ENCODE measurements at places on chromosomes 5 and 9.

DNA sequence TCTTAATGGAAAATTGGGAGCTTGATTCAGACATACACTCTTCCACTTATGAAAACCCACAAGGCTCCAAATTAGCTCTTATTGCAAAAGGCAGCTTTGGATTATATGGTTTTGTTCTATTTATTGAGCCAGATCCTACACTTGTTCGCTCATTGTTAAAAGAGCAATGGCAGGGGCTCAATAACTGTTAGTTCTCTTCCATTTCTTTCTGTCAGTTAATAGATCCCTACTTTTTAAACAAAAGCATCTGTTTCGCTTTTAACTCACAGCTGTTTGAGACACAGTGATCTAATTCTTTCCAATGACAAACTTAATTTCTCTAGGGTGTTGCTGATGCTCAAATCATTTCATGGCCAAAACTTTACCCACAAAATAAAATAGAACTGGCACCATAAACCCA is 11.7 kb downstream of the C5 start:
- no peak for DNase-seq

- no peak for DNase-seq
Measured at GRCh38 chr9:35834260-35835215, 5.5 kb downstream of the TMEM8B start.

DNA sequence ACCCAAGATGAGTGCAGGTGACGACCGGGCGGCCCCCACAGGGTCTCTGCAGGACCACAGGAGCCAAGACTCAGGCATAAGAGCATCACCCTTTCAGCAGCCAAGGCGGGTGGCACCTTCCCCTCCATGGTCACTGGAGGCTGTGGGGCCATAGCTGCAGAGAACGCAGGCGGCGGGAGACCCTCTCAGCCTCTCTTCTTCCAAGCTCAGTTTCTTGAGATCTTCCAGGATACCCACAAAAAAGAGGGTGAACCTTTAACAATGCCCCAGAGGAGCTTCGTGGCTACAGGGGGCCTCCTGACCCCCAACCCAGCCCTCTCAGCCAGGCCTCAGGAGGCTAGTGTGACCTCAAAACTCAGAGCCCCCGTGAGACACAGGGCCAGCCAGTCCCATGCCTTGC is 5.8 kb upstream of the TBC1D9B start:
- no peak for DNase-seq

- DNase-seq: no peak
Measured at GRCh38 chr5:58944221-58944620, 361.3 kb downstream of the RAB3C start.

DNA sequence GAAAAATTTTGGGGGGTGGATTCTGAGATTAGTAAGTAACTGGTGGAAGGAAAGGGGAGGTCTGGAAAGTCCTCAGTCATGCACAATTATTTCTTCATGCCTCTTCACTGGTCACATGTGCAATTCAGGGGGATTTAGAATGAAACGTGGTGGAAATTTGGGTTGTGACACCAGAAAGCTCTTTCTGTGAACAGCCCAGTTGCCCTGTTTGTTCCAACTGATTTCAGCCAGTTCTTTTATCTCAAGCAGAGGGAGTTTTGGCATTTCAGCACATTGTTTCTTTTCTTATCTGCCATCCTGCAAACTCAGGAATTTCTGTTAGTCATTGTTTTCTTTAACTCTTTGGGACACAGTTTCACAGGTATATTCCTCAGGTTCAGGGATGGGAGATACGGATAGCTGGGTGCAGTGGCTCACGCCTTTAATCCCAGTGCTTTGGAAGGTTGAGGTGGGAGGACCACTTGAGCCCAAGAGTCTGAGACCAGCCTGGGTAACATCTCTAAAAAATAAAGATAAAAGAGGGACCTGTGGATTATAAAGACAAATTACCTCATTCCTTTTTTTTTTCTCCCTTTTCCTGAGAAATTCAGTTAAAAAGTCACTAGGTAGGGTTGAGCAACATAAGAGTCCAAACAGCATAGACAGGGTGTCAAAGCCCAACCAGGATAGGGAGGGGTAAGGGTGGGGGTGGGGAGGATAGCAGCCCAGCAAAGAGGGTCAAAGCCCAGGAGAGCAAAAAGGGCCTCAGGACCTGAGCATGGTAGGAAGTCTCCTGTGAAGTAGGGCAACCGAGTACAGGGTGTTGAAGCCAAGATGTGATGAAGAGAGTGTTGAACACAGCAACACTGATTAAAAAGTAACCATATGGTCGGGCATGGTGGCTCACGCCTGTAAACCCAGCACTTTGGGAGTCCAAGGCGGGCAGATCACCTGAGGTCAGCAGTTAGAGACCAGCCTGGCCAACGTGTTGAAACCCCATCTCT is 5.4 kb upstream of the B4GALT1 start:
- DNase-seq: no peak

- no peak for DNase-seq
Measured at GRCh38 chr5:79147076-79147475, 35.5 kb downstream of the BHMT start.

DNA sequence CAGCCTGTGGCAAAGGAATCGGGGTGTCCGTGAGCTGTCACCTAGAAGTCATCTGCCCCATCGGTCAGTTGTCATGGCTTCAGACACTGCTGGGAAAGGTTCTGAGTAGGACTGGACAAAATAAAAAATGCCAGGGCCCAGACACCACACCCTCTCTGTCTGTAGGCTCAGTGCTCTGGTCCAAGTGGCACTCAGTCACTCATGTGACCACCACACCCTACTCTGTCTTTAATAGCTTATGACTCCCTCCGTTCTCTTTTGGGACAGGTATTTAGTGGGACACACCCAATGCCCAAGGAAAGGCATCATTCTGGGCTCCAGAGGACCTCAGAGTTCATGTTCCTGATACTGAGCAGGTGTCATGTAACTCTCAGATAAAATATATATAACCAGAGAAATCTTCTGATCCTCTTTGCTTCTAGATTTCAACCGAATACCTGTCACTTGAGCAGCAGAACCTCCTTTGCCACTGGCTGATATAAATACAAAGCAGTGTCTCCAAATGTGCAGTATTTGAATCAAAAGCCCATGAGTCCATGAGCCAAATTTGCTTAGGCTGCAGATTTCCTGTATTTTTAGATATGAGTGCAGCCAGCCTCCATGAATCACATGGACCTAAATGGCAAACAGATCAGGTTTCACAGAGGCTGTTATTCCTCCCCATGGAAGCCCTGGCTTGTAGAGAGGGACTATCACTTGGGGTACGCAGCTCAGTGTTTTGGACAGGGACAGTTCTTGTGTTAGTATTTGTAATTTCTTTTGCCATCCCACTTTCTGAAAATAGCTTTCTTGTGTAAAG is 272.0 kb downstream of the ARHGAP26 start:
- no peak for DNase-seq

DNA sequence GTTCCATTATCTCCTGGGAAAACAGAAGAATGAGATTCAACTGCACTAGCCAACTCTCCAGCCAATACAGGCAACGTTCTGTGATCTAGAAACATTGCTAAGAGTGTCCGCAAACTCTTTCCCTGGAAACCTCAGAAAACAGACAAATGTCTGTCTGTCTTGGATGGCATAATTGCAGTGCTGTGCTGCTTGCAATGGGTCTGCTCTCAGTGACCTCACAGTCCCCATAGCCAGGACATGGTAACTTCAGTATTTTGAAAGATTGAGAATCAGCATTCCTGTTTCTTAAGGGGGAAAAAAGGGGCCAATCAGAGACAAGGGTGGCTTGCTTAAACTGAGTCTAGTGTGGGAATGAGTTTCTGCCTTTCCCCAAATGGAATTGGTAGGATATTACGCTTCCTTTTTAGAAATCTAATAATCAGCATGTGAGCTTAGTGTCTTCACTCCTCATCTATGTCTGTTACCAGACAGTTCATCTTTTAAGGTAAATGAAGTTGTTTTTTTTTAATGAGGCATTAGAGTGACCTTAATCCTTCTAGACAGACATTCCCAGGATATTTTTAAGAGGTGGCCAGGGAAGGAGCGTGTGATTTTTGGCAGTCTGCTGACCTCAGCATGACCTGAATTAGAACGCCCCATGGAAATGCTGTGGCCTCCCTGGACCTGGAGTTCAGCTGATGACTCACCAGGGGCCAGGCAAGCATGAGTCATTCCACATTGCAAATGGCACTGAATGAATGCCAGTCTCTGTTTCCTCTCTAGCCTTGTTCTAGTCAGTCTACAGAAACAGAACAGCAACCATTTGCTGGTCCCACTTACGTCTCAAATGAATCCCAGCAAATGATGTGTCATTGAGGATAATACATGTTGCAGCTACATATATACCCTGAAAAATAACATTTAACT is 210.2 kb upstream of the ACTBL2 start:
- DNase-seq: peak; percentile 86

- no peak for DNase-seq
Measured at GRCh38 chr9:125759764-125760129, 12.6 kb downstream of the PBX3 start.

- DNase-seq: peak; percentile 75
Measured at GRCh38 chr5:79774171-79774854, 84.7 kb downstream of the CMYA5 start.

DNA sequence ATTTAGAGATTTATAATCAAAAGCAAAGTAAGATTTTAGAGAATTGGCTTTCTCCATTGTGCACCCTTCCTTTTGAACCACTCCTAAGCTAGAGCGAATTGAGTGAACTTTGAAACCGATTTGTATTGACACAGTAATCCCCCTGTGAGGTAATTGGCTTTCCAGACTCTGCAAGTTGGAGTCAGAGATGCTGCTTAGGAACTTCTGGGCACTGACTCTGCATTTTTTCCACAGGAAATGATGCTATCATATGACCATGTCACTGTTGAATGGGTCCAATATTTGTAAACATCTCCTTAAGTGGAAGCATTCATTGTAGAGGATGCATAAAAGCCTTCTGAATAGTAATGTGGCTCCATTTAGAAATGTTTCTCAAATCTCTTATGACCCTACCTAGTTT is 394.4 kb upstream of the ZNF608 start:
- no peak for DNase-seq

- DNase-seq: no peak
Measured at GRCh38 chr5:74738406-74738805, 28.5 kb downstream of the GFM2 start.

DNA sequence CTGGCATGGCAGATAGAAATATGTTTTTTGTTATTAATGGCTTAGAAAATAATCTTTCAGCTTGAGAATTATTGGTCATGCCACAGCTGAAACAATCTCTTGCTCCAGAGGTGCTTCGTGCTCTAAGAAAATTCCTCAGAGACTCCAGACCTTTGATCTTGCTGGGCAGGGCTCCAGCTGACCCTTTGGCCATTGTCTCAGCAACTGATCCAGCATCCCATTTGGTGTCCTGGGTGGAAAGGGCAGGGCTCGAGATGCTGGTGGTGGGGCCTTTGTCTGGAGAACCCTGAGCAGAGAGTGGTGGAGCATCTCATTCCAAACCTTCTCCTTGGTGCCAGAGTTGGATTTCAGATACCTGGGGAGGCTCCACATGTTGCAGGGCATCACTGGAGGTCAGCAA is 43.2 kb upstream of the PIK3R1 start:
- no peak for DNase-seq

DNA sequence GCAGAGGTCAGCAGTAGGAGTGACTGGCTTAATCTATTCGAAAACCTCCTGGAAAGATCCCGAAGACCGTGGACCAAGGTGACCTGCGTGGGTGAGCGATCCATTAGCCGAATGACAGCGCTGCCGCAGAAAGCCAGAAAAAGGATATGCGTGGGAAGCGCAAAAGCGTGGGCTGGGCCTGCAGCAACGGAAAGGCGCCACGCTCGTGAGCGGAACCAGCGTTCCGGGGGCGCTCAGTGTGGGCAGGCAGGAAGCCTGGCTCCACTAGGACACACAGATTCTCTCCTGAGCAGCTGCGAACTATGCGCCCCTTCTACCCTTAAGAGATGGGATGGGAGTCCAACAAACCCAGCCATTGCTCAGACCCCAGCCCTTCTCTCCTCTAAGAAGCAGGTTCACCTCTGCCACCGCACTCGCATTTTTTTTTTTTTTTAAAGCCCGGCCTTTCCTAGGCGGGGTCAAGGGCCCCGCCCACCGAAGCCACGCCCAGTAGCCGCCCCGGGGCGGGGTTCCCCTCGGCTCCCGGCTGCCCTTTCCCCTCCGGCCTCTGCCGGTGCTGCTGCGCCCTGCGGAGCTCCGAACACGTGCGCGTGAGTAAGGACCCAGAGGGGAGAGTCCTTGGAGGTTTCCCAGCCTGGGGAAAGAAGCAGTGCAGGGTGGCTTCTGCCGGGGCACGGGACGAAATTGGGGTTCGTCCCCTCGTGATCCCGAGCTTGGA is 19.8 kb upstream of the MATR3 start:
- DNase-seq: peak; percentile 96

DNA sequence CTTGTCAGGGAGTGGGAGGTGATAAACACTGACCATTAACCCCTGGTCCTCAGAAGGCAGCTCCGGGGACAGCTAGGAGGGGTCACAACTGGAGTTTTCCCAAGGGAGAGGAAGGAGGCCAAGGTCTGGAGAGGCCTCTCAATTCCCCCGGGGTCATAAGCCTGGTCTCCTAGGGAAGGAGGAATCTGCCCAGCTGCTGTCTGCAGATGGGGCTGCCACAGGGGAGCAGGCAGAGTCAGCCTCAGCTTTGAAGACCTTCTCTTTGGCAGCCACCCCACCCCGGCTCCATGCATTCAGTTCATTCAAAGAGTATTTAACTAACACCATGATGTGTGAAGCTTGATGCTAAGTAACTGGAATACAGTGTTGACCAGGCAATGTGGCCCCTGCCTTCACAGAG is 74.6 kb upstream of the HSPA9 start:
- no peak for DNase-seq

DNA sequence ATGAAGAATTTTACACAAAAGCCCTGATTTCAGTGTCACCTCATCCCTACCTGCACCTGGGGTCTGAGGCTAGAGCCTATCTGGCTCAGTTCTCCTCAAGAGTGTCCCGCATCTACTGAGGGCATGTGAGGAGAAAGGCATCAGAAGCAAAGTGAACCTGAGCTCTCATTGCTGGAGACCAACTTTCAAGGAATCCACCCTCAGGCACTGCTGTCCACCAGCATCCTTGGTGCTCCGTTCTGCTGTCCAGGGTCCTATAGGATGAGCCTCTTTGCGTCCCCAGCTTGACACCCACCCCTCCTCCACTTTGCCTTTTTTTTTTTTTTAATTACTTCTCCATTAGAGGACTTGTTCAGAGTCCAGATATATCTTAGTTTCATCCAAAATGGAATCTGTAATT is 49.5 kb downstream of the CAMSAP1 start:
- DNase-seq: no peak

GRCh38 chr5:42462083-42462482 is 38.8 kb downstream of the GHR start:
- DNase-seq: no peak

DNA sequence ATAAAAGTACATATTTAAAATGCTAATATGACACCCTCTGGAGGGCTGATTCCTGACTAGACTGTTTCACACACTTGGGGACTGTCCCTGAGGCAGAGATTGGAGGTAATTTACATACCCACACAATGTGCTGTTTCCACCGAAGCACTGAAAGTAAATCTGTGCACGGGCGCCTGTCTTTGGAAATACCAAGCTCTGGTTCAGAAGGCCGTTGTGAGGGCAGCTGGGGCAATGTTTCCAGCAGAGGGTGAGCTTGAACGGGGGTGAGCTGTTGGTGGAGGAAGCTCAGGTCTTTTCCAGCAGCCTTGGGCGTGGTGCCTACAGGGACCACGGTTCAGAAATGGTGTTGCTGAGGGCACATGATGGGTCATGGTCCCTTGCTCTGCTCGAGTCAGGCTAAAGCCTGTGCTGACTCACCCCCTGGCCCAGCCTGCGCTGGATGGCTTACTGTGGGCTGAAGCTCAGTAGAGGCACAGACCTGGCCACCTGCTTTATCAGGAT is 25.8 kb upstream of the HMCN2 start:
- DNase-seq: no peak

All from Calu3 (cell line).